ENCODE measurements at places on chromosomes 1 and 21. TPM values are rescaled to one million over a fixed set of nuclear protein-coding genes. Genes with fewer than 3 reads are reported as not detected.

The S100A7A gene
- not detected for polyA plus RNA-seq

The HORMAD1 gene
- 0.15 TPM for polyA plus RNA-seq

GRCh38 chr21:46095814-46096595 lies 1.9 kb upstream of the COL6A2 start:
- H3K27me3 ChIP-seq = peaks cover 24% of the 10 kb centered on the region
- no peak overlapping the region for H3K4me3 ChIP-seq
- H3K27ac ChIP-seq = no peak overlapping the region
- no peak for DNase-seq

The ZFP69B gene
- 7.3 TPM for polyA plus RNA-seq

GRCh38 chr21:42925114-42925926 lies at the start of gene ERVH48-1:
ERVH48-1 (minus strand) TSS chr21:42925630; CDS start chr21:42919006, 6,624 bp downstream.
- H3K27me3 ChIP-seq = no peaks in the 10 kb centered on the region
- H3K4me1 ChIP-seq = peaks cover 9% of the 10 kb centered on the region
- no peaks in the 10 kb centered on the region for H3K36me3 ChIP-seq
- DNase-seq = no peak
- no peak within 1 kb of the TSS for H3K4me3 ChIP-seq

- H3K36me3 ChIP-seq = no peaks in the 10 kb centered on the region
- H3K27me3 ChIP-seq = peaks cover 2% of the 10 kb centered on the region
- no peak for DNase-seq
- H3K4me1 ChIP-seq = no peaks in the 10 kb centered on the region
- H3K27ac ChIP-seq = no peak overlapping the region
- no peak overlapping the region for H3K4me3 ChIP-seq
Measured at GRCh38 chr1:37323486-37324377, 150.6 kb upstream of the ZC3H12A start.

GRCh38 chr1:220895412-220895946 lies 16.2 kb downstream of the HLX start:
- H3K4me1 ChIP-seq = peaks cover 30% of the 10 kb centered on the region
- H3K27me3 ChIP-seq = peaks cover 70% of the 10 kb centered on the region
- no peaks in the 10 kb centered on the region for H3K36me3 ChIP-seq
